WERI-Rb-1 (cell line): ENCODE measurements at places on chromosomes 3 and 15.

GRCh38 chr3:136270179-136270578 lies 20.0 kb downstream of the PCCB start:
- DNase-seq, result no peak

- DNase-seq, result no peak
Measured at GRCh38 chr15:42279234-42279723, 6.0 kb upstream of the TMEM87A start.

DNA sequence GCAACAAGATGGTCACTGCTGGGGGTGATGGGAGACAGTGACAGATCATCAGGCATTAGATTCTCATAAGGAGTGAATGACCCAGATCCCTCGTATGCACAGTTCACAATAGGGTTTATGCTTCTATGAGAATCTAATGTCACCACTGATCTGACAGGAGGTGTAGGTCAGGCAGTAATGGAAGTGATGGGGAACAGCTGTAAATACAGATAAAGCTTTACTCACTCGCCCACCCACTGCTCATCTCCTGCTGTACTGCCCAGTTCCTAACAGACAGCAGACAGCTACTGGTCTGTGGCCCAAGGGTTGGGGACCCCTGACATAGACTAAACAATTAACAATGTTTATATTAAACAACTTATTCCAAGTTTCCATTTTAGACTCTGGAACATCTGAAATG lies 25.4 kb downstream of the IFT80 start:
- no peak for DNase-seq

GRCh38 chr3:15815696-15816095 lies 17.9 kb upstream of the ANKRD28 start:
- DNase-seq, result no peak

- DNase-seq, result no peak
Measured at GRCh38 chr3:11593318-11594034, 50.2 kb downstream of the VGLL4 start.

DNA sequence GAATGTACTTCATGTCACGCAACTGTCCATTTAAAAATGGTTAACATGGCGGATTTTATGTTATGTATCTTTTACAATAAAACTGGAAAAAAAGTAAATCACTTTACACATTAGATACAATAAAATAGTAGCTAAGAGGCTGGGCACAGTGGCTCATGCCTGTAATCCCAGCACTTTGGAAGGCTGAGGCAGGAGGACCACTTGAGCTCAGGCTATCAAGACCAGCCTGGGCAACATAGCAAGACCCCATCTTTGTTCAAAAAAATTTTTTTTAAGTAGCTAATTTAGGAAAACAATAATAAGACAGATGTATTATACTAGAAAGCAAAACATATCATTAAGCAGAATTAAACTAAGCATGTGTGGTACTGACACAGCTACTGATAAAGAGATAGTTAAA lies 11.5 kb downstream of the RNF168 start:
- DNase-seq, result no peak

- DNase-seq, result no peak
Measured at GRCh38 chr3:71489315-71489761, 94.2 kb downstream of the FOXP1 start.

DNA sequence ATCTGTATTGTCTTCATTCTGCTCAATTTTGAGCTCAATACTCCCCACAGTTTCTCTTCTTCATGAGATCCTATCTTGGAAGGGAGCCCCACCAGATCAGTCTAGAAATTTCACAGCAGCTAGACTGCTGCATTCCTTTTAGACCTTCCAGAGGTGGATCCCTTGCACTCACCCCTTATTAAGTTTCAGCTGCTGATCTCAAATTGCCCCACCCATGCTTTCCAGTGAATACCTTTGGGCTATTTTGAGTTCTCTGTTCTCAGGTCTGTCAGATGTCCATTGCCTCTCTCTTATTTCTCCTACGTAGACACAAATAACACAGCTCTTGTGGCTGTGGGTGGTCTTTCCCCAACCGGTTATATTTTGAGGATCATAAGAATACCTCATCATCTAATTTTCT lies 60.8 kb downstream of the GPR156 start:
- no peak for DNase-seq
